Fibroblast of lung (primary cell): ENCODE measurements at places on chromosomes 12 and 14. TPM values are rescaled to one million over a fixed set of nuclear protein-coding genes. Genes with fewer than 3 reads are reported as not detected.

ZC3H10 gene
- total RNA-seq, result 5.6 and 7.2 TPM in 2 replicates

NTS gene
- total RNA-seq, result not detected in 2 replicates

LHX5 gene
- total RNA-seq, result not detected in 2 replicates

PTPRB gene
- 0.66 and 0.77 TPM in 2 replicates for total RNA-seq

GYS2 gene
- not detected in 2 replicates for total RNA-seq

KRT82 gene
- not detected in 2 replicates for total RNA-seq

INHBC gene
- total RNA-seq, result not detected in 2 replicates

FOXN4 gene
- not detected in 2 replicates for total RNA-seq

HSPB8 gene
- 21.3 and 23.8 TPM in 2 replicates for total RNA-seq

TSPAN19 gene
- total RNA-seq, result not detected in 2 replicates

P2RX2 gene
- not detected in 2 replicates for total RNA-seq

PTPRR gene
- under 0.01 and 0.50 TPM in 2 replicates for total RNA-seq

KRT78 gene
- total RNA-seq, result not detected in 2 replicates

RGS6 gene
- not detected in 2 replicates for total RNA-seq

CYP27B1 gene
- under 0.01 and 0.17 TPM in 2 replicates for total RNA-seq

SPIC gene
- not detected in 2 replicates for total RNA-seq

MSRB3 gene
- 31.3 and 46.9 TPM in 2 replicates for total RNA-seq

SSPN gene
- total RNA-seq, result 9.8 and 18.5 TPM in 2 replicates

SMCO2 gene
- total RNA-seq, result 0.26 TPM in 1 of 2 replicates, not detected in the other

SLC22A17 gene
- total RNA-seq, result 16.4 and 23.1 TPM in 2 replicates

PLEKHG3 gene
- total RNA-seq, result 0.17 and 2.3 TPM in 2 replicates

CFAP251 gene
- total RNA-seq, result 3.9 and 7.9 TPM in 2 replicates

AICDA gene
- not detected in 2 replicates for total RNA-seq

MRPL52 gene
- total RNA-seq, result 40.8 and 50.5 TPM in 2 replicates

ESR2 gene
- 0.26 and 0.66 TPM in 2 replicates for total RNA-seq

LRFN5 gene
- 2.8 and 3.6 TPM in 2 replicates for total RNA-seq

NGB gene
- total RNA-seq, result not detected in 2 replicates

NID2 gene
- 93.7 and 181 TPM in 2 replicates for total RNA-seq

PDZRN4 gene
- not detected in 2 replicates for total RNA-seq

RILPL2 gene
- total RNA-seq, result 3.1 and 4.5 TPM in 2 replicates

ZNF839 gene
- total RNA-seq, result 8.2 and 8.8 TPM in 2 replicates

TAS2R10 gene
- total RNA-seq, result 0.50 and 0.51 TPM in 2 replicates

ALKBH2 gene
- 20.8 and 28.0 TPM in 2 replicates for total RNA-seq

PPP1R36 gene
- 1.0 and 1.3 TPM in 2 replicates for total RNA-seq

GPR135 gene
- total RNA-seq, result 1.8 and 3.0 TPM in 2 replicates

NXPH4 gene
- total RNA-seq, result 0.50 and 1.0 TPM in 2 replicates

LAG3 gene
- total RNA-seq, result 0.17 and 0.26 TPM in 2 replicates

HELB gene
- 2.6 and 3.1 TPM in 2 replicates for total RNA-seq

DDHD1 gene
- 19.0 and 30.6 TPM in 2 replicates for total RNA-seq

FAIM2 gene
- total RNA-seq, result 0.50 and 3.6 TPM in 2 replicates

MYF6 gene
- under 0.01 TPM in 1 of 2 replicates, not detected in the other for total RNA-seq

NPFF gene
- total RNA-seq, result not detected in 2 replicates

ZBTB42 gene
- total RNA-seq, result 2.3 and 2.8 TPM in 2 replicates

KLRC2 gene
- not detected in 2 replicates for total RNA-seq

GLIPR1L1 gene
- under 0.01 TPM in 1 of 2 replicates, not detected in the other for total RNA-seq

SERPINA1 gene
- total RNA-seq, result under 0.01 TPM in 1 of 2 replicates, not detected in the other

RNF212B gene
- not detected in 2 replicates for total RNA-seq

BCL2L14 gene
- total RNA-seq, result not detected in 2 replicates
